ENCODE measurements at places on chromosomes 16 and 17. TPM values are rescaled to one million over a fixed set of nuclear protein-coding genes. Genes with fewer than 3 reads are reported as not detected.
A peak's percentile ranks its signal among the peaks of the same experiment; 100 is the strongest.

DNA sequence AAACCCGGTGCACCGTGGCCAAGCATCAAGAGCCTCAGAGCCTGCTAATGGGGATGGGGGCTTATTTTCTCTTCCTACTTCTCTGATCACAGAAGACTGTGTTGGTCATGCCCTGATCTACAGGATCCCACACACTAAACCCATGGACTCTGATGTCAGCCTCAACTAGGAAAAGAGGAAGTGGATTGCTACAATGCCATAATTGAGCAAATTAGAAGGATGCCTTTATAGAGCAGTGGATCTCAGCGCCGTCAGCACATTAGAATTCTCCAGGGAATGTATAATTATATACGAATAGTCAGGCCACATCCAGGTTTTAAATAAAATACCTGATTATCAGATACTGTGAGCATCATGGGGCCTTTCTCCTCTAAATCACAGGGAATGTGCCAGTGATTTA lies 64.8 kb downstream of the VAT1L start:
- no peak for DNase-seq

GRCh38 chr17:7997186-7997585 lies 5.2 kb upstream of the GUCY2D start:
- DNase-seq, result no peak

DNA sequence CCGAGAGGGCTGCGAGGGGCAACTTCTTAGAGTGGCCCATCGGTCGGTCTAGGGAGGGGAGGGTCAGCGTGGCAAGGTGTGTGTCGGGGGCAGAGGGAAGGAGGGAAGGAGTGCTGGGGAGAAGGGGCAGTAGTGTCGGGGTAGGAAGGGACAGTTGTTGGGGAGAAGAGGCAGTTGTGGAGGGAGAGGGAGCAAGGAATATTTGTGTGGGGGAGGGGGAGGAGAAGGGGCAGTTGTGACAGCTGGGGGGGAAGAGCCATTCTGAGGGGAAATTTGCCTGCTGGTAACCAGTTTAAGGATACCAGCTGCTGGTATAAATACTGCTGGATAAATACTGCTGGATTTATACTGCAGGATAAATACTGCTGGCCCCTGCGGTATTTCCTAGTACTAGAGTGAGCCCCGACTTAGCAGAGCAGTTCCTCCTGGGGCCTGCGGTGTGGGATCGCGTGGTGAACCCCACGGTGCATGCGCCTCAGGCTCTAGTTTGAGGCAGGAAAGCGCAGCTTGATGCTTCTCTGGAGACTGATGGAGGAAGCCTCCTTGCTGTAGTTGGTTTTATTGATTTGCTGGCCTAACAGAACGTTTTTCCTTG lies 309 bp downstream of the DNAH2 start:
- DNase-seq, result no peak

Gene TEKT3
- not detected for total RNA-seq

- DNase-seq, result peak; percentile 87
Observed at GRCh38 chr17:76725580-76726230, 701 bp downstream of the JMJD6 start.
